ENCODE measurements at places on chromosomes 6 and 20.

DNA sequence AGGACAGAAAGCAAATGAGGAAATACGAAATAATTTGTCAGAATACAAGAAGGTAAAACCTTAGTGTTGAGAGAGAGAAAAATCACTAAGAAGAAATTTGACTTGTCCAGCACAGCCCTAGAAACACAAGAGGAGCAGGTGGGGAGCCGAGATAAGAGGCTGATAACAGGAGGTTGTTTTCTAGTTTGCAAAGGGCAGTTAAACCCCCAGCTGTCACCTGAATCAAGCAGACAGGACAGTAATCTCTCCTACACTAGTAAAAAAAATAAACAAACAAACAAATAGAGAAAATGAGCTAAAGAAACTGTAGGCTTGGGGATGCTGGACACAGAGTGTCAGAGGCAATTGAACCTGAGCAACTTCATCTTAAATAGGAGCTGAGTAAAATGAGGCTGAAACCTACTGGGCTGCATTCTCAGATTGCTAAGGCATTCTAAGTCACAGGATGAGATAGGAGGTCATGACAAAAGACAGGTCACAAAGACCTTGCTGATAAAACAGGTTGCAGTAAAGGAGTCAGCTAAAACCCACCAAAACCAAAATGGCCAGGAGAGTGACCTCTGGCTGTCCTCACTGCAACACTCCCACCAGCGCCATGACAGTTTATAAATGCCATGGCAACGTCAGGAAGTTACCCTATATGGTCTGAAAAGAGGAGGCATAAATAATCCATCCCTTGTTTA, 40.4 kb downstream of the FAM184A start:
- DNase-seq, result peak; percentile 92

- no peak for DNase-seq
These were observed 17.2 kb upstream of the PREX1 start for GRCh38 chr20:48844996-48845395.

- DNase-seq, result no peak
These were observed 73.9 kb downstream of the ALDH5A1 start for GRCh38 chr6:24568683-24569082.

GRCh38 chr6:90285042-90285481, 11.6 kb downstream of the BACH2 start:
- peak; percentile 23 for DNase-seq
